ENCODE measurements at places on chromosomes 2 and 18.

DNA sequence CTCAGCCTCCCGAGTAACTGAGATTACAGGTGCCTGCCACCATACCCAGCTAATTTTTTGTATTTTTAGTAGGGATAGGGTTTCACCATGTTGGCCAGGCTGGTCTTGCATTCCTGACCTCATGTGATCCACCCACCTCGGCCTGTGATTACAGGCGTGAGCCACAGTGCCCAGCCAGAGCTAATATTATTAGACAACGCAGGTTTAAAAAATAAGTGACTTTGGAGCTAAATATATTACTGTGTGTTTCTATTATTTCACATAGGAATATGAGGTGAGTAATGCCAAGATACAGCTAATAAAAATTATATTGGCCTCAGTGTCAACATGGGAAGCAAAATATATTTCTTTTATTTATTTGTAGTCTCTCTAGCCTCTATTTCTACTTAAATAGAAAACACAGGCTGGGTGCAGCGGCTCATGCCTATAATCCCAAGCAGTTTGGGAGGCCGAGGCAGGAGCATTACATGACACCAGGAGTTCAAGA is 120.2 kb downstream of the C2orf74 start:
- DNase-seq: no peak

DNA sequence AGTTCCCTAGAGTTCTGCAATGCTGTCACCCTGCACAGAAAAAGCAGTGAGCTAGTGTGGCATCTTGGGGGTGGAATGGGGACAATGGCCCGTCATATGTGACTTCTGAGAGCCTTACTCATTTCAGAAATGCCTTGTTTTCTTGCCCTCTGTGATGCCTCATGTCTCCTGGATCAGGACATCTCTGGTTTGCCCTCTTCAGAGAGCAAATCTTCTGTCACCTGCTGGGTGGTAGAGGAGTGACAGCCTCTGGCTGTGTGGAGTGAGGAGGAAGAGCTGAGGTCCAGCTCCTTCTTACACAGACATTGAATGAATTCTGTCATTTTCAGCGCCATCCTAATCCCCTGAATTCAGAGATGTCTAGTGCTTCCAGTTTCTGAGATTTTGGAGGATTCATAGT is 55.6 kb upstream of the PHLPP1 start:
- no peak for DNase-seq

DNA sequence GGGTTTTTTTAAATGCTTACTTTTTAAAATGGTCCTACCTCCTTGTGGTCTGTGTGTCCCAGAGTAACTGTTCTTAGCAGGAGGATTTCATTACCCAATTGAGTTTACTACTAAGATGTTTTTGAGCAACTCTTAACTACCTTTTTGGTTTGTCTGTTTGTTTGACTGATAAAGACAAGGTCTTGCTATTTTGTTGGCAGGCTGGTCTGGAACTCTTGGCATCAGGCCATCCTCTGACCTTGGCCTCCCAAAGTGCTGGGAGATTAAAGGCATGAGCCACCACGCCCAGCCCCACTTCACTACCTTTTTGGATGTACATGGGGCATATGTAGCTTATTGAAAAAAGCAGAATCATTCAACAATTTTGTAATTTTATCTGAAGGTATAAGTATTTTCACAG is 14.9 kb downstream of the MRPS9 start:
- peak; percentile 54 for DNase-seq

GRCh38 chr2:75031906-75032803 is 73.7 kb downstream of the POLE4 start:
- no peak for DNase-seq

DNA sequence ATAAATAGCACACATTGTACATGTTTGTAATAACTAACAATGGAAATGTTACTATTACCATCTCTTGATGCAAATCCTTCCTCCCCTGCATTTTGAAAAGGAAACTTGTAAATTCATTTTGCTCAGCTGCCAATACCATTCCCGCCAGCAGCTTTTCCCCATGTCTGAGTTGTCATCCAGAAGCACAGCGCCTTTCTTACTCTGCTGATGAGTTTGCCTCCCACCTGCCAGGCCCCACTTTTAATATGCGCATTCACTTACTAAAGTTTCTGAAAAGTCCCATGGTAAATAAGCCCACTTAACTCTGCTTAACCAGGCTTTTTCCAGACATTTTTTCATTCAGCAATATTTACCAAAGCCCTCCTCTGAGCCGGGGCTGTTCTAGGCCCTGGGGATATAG is 3.9 kb downstream of the CHST10 start:
- DNase-seq: no peak

DNA sequence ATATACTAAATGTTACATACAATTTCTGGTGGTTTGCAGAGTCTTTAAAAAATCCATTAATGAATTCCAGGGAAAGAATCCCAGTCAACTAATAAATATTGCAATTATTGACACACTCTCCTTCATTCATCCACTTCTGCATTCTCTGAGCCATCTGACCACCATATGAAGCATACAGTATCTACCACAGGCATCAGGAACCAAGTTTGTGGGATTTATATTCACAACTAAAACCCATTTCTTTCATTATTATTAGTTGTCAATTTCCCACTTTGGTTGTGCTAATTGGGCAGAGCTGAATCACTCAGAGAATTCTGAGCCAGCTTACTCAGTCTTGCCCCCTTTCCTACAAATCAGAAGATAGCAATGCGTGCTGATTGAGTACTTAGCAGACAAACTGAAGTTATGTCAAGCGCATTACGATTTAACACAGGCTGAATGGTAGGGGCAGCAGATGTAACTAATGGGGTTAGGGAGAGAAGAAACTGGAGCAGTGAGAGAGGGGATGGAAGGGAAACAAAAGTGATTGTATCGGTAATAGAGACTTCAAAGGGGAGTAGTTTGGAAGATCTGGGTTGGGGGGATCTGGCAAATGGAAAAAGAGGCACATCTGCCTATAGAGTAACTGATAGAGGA is 52.3 kb downstream of the ZEB2 start:
- no peak for DNase-seq

DNA sequence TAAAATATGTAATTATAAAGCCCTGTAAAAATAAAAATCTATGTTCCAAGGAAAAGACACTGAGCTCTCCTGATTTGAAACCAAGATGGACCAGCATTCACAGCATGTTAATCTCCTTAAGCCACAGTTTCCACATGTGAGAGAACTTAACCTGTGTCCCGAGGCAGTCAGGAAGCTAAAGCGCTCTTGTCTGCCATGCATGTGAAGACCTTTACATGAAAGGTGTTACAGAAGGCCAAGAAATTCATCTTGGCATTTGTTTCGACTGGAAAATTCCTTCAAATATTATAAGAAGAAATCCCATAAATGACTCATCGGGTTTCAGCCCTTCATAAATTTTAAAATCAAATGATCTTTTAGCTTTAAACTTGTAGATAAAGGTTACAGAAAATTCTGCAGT is 328.6 kb downstream of the CDH2 start:
- DNase-seq: no peak

Measured in MCF 10A (cell line).